ENCODE measurements at places on chromosomes 5 and 9.

- no peak for DNase-seq
Measured at GRCh38 chr9:121685146-121685794, 33.8 kb downstream of the DAB2IP start.

GRCh38 chr5:76544268-76544926 lies 78.8 kb downstream of the F2RL2 start:
- DNase-seq = no peak

DNA sequence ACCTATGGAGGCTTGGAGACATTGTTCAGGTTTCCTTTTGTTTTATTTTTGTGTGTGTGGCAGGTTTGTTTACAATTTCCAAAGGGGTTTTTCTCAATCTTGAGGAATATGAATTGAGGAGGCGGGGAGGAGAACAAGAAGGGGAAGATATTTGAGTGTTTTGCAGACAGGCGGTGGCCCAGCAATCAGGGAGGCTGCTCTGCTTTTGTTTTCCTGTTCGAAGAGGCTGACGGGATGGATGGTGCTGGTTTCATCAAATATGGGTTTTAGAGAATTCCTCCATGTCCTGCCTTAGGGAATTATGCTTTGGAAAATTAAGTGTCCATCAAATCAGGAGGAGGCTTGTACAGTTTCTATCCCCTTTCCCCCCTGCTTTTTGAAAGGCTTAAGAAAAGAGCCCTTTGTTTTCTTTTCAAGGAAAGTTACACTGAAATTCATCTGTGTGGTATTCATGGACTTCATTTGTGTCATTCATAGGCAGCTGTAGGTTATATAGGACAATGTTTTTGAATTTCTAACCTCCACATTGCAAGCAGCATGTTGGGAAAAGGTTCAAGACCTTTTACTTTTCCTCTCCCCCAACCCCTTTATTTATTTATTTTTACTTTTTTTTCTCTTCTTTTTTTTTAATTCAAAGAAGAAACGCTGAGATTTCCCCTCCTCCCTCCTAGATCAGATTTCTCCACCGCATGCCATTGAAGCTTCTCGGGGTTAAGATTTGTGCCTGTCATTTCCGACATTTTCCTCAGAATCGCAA lies 107.4 kb downstream of the ZNF462 start:
- DNase-seq = no peak

GRCh38 chr5:116130471-116130870 lies 45.6 kb downstream of the COMMD10 start:
- DNase-seq = no peak

DNA sequence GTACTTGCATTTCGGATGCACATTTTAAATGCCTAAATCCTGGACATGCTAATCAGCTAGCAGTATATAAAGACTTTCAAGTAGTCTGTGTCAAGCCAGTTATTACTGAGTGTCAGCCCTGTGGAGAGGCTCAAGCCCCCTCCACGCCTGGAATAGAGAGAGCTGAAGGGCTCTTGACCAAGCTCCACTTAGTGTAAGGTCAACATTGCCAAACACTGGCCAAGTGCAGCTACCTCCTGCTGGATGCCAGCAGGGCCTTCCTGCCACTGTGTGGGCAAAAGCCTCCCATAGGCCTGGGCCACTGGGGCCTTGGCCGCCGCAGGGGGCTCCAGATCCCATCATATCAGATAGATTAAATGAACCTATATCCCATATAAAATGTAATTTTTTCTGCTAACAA lies 239.4 kb upstream of the PANK3 start:
- no peak for DNase-seq

DNA sequence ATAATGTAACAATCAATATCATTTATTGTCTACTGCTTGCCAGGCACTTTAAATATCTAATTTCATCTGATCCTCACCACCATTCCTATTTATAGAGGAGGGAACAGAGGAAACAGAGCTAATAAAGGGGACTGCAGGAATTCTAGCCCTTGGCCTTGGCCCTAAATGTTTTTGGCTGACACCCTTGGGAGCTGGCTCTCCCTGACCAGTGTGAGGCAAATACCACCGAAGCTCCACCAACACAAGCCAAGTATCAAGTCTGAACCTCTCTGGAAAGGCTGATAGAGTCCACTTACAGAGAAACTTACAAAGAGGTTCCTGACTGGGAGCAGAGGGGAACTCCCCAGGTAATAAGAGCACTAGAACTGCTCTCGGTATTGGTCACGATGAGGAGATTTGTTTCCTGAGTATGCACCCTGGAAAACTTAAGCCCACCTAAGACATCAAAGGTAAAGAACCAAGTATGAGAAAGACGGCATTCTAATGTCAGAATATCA lies 243.1 kb upstream of the PANK3 start:
- DNase-seq = no peak

DNA sequence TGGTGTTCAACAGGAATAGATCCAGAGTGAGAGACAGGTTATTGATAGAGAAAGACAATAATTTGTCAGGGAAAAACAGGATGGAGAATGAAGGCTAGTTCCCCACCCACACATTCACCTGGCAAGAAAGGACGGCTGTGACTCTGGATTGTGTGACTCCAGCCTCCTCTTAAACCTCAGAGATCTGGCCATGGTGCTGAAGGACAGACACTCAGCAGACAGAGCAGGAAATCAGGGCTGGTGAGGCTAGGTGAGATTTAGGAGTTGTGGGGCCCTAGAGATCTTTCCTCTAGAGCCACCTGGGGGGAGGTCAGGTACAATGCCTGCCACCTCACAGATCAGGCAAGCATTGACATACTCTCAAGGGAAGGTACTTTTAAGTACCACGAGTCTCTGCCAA lies 15.2 kb downstream of the OR1B1 start:
- DNase-seq = no peak

GRCh38 chr5:42940853-42941252 lies 99.3 kb downstream of the ANXA2R start:
- DNase-seq = no peak

- no peak for DNase-seq
Measured at GRCh38 chr5:30498972-30499371, 694.5 kb upstream of the CDH6 start.

DNA sequence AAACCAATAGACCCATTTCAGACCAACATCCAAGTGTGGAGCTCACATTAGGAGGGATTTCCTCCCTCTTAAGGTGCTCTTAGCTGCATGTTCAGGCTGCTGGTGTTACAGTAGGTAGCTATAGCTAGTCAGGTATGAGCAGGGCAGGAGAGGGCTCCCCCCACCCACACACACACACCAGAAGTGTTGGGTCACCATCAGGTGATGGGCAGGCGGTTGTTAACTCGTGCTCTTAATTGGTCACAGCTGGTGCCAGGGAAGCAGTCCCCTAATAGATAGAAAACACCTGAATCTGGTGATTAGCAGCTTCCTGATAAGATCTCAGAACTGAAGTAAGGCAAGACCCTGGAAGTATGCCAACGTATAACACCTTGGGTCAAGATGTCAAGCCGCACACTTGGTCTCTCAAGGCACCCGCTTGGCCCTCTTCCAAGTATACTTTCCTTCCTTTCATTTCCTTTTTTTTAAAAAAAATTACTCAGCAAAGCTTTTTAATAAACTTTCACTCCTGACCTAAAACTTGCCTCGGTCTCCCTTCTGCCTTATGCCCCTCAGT lies 532.4 kb downstream of the DNAH5 start:
- no peak for DNase-seq

- DNase-seq = no peak
Measured at GRCh38 chr5:174520420-174521396, 203.7 kb upstream of the MSX2 start.

- no peak for DNase-seq
Measured at GRCh38 chr5:149654231-149654630, 72.9 kb downstream of the ARHGEF37 start.

DNA sequence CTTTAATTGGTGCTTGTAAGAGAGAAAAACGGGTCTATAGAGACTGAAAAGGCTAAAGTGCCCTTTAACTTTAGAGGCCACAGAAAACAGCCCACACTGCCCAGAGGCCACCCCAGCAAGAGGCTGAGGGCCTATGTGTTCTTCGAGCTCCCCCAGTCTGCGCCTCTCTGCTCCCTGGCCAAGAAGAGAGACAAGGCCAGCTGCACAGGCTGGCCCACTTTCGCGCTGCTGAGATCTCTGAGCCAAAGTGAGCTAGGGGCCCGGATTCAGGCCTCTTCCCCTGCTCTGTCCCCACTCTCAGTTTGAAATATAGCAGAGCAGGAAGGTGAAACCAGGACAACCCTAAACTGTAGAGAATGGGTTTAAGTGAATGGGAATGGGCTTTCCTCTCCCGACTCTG lies 132.0 kb upstream of the TRIM32 start:
- no peak for DNase-seq

DNA sequence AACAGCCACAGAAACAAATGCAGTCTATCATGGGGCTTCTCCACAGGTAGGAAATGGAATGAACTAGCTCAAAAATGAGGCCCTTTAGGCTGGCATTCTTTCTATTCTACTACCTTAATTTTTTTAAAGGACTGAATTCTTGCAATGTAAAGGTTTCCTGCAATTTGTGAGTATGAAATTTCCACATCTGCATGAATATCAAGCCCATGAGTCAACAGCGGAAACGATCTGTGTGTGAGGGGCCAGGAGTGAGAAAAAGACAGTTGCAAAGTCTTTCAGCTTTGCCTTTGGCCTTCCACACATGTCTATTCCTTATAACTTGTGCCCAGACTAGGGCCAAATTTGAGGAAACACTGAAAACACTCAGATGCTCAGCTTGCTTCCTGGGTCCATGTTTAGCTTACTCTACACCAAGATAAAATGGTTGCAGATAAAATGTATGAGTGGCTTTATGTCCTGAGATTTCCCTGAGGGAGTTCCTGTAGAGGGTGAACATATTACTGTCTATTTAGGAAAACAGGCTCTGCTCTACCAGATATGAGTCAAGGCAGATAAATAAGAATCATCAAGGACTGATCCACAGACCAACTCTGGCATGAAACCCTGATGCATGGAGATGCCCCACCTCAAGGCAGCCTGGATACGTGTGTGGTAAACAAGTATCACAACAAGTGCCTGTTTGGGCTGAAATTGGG lies 46.5 kb downstream of the RETREG1 start:
- DNase-seq = no peak

DNA sequence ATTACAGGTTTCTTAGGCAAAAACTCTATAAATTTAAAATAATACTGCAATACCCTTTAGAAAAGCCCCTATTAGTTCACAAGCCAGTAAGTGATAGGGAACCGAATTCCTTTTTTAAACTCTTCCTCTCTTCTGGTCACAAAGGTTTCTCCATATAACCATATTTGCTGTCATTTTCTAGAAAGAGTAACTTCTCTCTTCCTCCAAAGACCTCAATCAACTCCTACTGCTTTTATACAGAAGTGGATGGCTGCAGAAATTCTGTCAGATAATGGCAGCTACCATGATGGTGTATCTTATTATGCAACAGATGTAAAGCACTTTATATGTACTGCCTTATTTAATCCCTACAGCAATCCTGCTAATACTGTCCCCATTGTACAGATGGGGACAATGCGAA lies 6.2 kb downstream of the TUT7 start:
- no peak for DNase-seq

DNA sequence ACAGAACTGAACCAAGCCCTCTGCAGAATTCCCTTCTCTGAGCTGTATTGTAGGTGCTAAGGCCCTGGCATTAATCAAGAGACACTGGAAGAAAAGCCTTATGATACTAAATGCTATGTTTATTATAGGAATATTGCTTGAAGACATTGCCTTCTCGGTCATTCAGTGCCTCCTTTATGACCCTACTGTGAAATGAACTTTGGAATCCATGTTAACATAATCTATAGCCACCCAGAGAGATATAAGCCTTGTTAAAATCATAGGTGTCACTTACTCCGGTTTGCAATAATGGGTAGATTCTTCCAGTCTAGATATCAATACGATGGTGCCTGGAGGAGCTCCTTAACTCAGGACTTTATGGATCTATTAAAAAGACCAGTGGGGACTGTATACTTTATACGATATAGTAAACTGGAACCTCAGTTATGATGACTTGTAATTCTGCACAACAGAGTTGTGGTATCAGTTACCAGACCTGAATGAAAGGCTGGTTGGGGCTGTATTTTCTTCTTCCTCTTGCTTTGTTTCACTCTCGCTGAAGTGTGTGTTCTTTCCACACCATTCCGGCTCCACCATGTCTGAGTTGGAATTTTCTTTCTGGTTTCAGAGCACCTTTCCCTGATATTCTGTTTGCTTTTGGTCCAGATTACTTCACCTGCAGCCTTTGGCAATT lies 154.5 kb downstream of the DROSHA start:
- no peak for DNase-seq

- no peak for DNase-seq
Measured at GRCh38 chr5:71836559-71837112, 117.6 kb downstream of the CARTPT start.

GRCh38 chr9:130414910-130415746 lies 29.6 kb upstream of the ASS1 start:
- no peak for DNase-seq

GRCh38 chr5:1054018-1054798 lies 45.6 kb downstream of the NKD2 start:
- DNase-seq = no peak

DNA sequence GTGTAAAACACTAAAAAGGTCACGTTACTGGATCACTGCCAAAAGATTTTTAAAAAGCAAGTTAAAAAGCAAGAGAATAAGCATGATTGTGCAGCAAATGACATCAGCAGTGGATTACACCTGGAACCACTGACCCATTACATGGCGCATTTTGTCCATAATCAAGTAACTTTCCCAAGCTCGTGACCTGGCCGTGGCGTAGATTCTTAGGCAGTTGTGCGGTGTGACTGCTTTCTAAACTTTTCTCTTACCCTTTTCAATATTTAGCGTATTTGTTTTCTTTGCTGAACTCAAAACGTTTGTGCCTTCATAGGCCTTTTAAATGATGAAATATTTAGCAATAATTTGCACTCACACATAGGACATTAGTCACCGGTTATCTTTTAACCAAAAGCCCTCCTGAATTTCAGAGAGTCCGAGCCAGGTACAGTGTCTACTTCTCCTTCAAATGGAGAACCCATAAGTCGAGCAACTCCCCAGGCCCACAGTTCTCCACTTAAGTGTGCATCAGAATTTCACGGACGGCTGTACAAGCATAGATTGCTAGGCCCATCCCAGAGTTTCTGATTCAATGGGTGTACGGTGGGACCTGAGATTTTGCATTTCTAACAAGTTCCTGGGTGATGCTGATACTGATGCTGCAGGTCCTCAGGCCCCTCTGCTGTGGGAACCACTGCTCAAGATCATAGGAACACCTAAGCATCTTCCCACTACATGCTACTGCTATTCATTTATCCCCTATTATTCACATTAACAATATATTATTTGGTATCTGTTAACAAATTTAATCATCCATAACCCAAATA lies 144.4 kb downstream of the GLIS3 start:
- DNase-seq = no peak

Data from stimulated activated CD8-positive, alpha-beta memory T cell treated with anti-CD3 and anti-CD28 coated beads, Interleukin-4, amount 100 ng/mL, for 1 hour (primary cell).